Right lobe of liver (tissue), 6 donors: ENCODE measurements at places on chromosomes 16 and 17. TPM values are rescaled to one million over a fixed set of nuclear protein-coding genes. Genes with fewer than 3 reads are reported as not detected.

GRCh38 chr17:49086649-49087048 lies 45.9 kb upstream of the B4GALNT2 start:
- no peak for DNase-seq

GRCh38 chr16:84643180-84643583 lies 5.1 kb upstream of the KLHL36 start:
- peak; percentile 79 for DNase-seq

DNA sequence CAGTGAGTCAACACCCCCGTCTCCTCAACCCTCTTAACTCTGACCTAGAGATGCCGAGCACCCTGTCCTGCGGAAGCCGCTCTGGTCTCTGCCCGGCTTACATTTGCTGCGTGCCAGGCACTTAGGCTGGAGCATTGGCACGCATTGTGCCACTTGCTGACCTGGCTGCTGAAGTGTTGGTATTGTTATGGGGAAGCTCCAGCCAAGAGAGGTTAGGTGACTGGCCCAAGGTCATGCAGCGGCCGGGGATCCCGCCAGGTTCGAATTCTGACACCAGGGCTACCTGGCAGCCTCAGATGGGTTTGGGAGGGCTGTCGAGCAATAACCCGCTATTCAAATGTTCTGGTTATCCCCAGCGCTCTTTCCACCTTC lies 5.0 kb upstream of the HSD17B1 start:
- DNase-seq, result peak; percentile 72

DNA sequence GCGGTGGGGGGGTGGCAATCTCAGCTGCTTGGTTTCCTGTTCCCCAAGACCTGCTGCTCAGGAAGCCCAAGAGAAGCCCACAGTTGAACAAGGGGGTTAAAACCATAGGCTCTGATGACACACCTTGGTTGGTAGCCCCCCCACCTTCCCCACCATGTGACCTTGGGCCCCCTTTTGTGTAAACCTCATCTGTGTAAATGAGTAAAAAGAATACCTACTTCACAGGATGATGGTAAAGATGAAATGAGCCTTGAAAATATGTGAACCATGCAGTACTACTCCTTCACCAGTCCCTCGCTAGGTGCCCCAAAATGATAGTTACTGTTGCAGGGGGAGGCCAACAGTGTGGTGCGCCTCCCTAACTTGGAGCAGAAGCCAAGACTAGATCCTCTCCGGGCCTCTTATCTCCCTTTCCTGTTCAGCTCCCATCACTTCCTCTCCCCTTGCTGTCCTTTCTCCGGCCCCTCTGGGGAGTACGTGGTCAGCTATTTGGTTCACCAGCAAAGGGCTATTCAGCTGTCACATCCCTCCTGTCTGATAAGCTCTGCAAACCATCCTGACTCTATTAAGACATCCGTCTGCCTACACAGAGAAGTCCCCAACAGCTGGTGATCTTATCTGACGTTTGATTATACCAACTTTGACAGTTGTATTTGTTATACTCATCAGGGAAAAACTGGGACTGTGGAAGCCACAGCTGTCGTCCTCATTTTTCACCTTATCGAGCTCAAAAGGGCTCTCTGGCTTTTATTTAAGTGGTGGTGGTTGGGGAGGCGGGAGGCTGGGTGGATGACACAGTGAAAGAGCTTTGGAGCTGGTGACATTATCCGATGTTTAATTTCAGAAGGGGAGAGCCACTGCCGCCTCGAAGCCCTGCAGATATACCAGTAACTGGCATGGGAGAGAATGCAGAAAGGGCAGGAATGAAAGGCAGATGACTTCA lies 19.9 kb downstream of the DCAKD start:
- DNase-seq, result no peak

DNA sequence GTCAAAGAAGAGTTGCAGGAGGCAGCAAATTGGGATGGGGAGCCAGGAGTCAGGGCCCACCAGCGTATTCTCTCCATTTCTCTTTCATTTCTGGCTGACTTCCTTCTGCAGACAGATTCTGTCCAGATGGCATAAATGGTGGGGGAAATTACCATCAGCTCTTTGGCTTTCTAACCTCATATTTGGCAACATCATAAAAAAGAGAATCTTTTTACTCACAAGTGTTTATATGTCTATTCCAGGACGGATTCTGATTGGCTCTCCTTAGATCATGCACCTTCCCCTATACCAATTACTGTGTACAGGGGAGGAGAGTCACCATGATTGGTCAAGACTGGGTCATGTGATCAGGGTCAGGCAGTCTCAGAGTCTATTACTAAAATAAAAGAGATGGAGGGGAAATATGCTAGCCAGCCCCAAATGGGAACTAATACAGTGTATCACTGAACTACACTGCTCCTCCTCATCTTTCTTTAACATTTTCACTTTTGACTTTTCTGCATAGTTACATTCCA lies 537.1 kb upstream of the EEF2KMT start:
- no peak for DNase-seq

DNA sequence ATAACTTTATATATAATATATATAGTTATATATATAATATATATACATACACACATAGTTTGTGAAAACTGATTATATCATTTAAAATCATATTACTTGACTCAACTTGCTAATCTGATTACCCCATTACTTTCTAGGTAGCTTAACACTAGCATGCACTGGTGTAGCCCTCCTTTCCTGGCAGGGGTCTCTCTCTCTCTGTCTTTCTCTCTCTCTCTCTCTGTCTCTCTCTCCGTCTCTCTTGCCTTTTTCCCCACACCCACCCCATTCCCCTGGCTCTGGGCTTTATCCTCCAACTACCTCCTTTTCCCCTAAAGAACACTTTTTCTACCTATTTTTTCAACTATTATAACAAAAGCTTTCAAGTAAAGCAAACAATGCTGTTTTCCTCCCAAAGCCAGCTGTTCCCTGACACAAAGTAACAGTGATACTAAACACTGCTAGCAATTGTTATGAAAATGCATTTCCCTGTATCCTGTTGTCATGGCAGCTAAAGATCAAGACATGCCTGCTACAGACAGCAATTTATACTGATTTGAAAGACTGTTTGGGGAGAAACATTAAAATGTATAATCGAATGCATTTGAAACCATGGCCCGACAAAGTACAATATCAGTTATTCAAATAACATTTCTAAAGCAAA lies 89.4 kb downstream of the CHD9NB start:
- DNase-seq, result no peak

- DNase-seq, result no peak
Measured at GRCh38 chr17:14427900-14428647, 127.2 kb downstream of the HS3ST3B1 start.

DNA sequence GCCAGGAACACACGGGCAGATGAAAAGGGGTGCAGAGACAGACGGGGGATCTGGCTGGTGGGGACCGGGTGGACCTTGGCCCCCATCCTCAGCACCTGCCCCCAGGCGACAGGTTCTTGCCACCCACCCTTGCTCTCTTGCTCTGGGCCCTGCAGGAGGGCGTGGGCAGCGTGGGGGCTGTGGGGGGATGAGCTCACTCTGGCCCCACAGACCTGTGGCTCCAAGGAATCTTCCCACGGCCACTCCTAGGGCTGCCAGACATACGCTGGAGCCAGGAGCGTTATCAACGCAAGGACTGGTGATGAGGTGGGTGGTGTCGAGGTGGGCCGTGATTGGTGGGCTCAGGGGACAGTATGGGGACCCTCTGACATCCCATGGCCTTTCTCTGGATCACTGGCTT lies 6.3 kb downstream of the CTRB1 start:
- no peak for DNase-seq

DNA sequence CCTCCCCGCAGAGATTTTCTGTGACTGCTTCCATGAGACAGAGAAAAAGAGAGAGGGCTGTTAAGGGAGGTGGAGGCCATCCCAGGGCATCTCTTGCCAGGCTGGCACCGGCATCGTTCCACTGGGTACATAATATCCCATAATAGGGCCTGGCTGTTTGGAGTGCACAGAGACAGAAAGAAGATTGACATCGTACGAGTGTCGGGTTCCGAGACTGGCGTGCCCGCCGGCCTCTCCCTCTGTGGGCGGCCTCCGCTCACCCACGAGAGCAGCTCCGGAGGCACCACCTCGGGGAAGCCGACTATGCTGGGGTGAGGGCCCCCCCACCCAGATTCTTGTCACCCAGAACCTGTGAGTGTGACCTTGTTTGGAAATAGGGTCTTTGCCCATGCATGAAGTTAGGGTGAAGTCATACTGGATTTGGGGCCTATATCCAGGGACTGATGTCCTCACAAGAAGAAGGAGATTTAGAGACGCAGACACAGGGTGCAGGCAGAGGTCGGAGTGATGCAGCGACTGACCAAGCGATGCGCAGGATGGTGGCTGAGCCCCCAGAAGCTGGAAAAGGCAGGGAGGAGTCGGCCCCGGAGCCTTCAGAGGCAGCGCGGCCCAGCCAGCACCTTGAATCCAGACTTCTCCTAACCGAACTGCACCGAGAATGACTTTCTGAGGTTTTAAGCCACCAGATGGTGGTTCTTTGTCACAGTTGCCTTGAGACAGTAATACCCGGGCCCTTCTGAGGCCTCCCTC lies 101.8 kb upstream of the CIBAR2 start:
- no peak for DNase-seq

DNA sequence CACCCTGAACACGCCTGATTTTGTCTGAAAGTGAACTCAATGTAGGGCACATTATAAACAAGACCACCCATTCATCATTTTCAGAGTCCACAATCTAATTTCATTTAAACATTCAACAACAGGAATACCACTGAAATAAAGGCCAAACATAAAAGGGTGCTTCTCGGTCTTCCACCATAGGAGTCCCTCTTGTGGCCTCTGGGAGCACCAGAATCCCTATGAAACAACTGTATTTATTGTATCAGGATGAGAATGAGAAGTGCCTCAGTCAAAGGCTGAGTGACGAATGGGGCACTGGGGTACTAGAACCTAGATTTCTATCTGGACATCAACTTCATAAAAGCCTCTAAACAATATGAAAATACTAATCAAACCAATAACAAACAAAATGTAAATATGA lies 40.4 kb downstream of the NXPH3 start:
- DNase-seq, result no peak

DNA sequence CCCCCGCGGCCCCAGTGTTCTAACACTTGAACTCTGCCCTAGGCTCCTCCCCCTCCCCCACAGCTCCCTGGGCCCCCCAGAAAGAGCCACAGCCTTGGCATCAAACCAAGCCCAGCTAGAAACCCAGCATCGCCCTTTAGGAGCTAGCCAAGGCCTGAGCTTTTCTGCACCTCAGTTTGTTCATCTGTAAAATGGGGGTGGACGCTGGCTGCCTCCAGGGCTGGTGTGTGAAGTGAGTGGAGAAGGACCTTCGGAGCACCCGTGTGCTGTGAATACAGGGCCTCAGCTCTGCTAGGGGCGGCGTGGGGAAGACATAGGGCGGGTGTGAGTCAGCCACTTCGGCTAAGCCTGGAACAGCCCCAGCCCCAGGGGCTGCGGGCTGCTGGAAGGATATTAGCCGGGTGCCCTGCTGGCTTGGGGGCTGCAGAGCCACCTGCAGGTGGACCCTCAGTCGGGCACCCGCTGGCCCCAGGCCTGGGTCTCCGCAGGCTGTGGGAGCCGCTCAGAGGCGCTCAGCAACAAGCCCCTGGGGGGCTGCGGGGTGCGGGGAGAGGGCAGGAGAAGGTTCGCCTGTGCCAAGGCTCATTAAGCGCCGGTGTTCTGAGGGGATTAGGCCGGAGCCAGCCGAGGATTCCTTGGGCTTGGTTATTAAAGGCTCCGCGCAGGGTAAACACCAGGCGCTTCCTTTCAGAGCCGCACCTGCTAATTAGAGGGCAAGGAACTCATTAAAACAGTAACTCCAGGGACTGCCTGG lies 217.0 kb upstream of the CIBAR2 start:
- no peak for DNase-seq

DNA sequence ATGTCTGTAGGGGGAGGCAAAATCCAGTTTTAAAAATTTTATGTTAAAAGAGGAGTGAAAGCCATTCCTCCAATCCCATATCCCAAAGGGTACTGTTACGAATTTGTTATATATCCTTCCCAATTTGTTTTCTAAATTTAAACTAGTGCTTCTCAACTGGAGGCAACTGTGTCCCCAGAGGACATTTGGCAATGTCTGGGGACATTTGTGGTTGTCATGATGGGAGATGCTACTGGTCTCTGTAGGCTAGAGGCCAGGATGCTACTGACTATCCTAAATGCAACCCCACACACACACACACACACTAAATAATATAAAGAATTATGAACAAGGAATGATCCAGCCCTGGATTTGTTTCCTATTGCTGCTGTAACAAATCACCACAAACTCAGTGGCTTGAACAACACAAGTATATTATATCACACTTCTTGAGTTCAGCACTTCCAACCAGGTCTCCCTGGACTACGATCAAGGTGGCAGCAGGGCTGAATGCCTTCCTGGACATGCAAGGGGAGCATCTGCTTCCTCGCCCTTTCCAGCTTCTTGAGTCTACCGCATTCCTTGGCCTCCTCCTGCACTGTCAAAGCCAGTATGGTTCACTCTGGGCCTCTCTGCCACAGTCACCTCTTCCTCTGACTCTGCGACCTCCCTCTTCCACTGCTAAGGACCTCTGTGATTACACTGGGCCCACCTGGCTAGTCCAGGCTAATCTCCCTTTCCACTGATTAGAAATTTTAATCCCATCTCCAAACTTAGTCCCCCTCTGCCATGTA lies 30.1 kb downstream of the ARHGAP17 start:
- DNase-seq, result no peak

DNA sequence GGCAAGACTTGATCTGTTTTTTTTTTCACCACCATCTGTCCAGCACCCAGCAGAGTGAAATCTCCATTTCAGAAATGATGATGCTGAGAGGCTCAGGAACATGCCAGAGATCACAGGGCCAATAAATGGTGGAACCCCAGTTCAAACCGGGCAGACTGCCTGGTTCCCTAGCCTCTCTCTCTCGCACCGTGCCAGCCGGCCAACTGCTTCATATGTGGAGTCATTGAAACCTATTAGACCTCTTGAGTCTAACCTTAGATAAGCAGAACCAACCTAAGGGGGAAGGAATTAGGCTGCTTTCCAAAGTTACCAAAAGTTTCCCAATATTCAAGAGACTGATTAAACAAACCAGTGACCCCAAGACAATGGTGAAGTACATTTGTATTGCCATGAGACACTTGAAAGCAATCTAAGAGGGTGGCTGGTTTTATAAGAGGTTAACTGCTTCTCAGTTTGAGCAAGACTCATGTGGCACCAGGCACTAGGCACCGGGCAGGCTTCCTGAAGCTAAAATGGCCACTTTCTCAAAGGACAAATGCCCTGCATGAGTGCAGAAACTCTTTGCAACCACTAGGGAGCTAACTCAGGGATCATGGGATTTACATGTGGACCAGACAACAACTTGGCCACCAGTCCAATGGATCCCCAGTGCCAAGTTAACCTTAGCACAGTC lies 18.4 kb downstream of the TOX3 start:
- DNase-seq, result no peak

GRCh38 chr17:77828749-77829539 lies 129.6 kb upstream of the TNRC6C start:
- DNase-seq, result no peak

PLSCR3 gene
- 5.5 TPM for total RNA-seq

IRF8 gene
- total RNA-seq, result 15.3 TPM

SPEM1 gene
- not detected for total RNA-seq

KRT13 gene
- total RNA-seq, result 1.6 TPM

PRSS8 gene
- total RNA-seq, result 20.0 TPM

CLDN7 gene
- total RNA-seq, result 9.6 TPM

FBXL16 gene
- total RNA-seq, result not detected

NAA60 gene
- 31.5 TPM for total RNA-seq

ZMYND15 gene
- 3.5 TPM for total RNA-seq

MYO15A gene
- 1.6 TPM for total RNA-seq

CACNA1G gene
- not detected for total RNA-seq
